ENCODE measurements at places on chromosomes 2 and 18. TPM values are rescaled to one million over a fixed set of nuclear protein-coding genes. Genes with fewer than 3 reads are reported as not detected.
A peak's percentile ranks its signal among the peaks of the same experiment; 100 is the strongest.

- H3K4me1 ChIP-seq: peaks cover 14% of the 10 kb centered on the region
- H3K4me3 ChIP-seq: no peak overlapping the region
- H3K27ac ChIP-seq: peak overlapping the region; percentile 69
- no peaks in the 10 kb centered on the region for H3K36me3 ChIP-seq
- DNase-seq: no peak
Measured at GRCh38 chr2:233480490-233481202, 85.9 kb downstream of the USP40 start.

GRCh38 chr18:6414723-6415417 is at the start of gene L3MBTL4:
TSS of gene L3MBTL4 (minus strand) at chr18:6414911. CDS start at chr18:6311625, 103,286 bp downstream.
- H3K27ac ChIP-seq: peak within 1 kb of the TSS; percentile 92
- H3K27me3 ChIP-seq: no peaks in the 10 kb centered on the region
- peak within 1 kb of the TSS; percentile 93 for H3K4me3 ChIP-seq
- peaks cover 41% of the 10 kb centered on the region for H3K4me1 ChIP-seq
- H3K36me3 ChIP-seq: no peaks in the 10 kb centered on the region
- peak; percentile 54 for DNase-seq

DNA sequence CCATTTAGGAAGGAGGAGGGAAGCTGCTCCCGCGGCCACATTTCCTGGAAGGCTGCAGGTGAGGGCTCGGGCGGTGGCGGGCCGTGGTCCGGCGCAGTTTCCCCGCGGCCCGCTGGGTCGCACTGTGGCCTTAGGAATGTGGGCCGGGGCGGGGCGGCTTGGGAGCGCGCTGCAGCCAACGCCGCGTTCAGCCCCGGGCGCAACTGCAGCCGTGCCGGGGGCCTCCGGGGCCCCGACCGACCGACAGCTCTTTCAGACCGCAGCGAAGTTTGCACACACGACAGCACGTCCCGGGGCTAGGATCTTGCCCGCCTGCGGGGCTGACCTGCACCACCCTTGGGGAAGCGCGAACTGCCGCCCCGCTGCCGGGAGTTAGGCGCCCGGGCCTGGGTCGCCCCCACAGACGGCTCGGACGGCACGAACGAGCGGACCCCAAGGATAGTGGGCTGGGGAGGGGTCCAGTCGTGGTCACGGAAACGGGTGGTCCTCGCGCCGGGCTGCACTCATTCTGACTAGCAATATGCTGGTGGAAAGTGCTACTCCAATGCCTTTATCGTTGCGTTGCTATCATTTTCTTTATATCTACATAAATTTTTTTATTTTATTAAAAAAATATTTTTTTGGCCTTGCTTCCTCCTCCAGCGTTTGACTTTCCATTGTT is 69.9 kb upstream of the DLX2 start:
- H3K36me3 ChIP-seq: peaks cover 6% of the 10 kb centered on the region
- no peak overlapping the region for H3K27ac ChIP-seq
- DNase-seq: peak; percentile 37
- peak overlapping the region; percentile 59 for H3K4me3 ChIP-seq
- peaks cover 8% of the 10 kb centered on the region for H3K4me1 ChIP-seq

DNA sequence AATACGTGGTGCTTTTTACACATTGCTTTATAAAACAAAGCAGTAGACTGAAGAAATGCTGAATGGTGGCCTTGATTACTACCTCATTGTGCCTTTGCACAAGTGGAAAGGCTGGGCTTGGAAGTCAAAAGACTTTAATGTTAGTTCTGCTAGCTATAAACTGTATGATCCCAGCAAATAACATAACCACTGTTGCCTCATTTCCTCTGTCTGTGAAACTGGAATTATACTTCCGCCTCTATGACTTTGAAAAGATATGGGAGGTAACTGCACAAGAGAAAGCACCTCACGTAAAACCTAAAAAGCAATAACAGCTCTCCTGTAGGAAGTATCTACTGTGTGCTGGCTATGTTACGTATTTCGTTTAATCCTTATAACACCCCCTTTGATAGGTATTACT is 43.4 kb upstream of the DSC1 start:
- H3K4me3 ChIP-seq: no peak overlapping the region
- H3K36me3 ChIP-seq: no peaks in the 10 kb centered on the region
- no peaks in the 10 kb centered on the region for H3K27me3 ChIP-seq
- H3K4me1 ChIP-seq: peaks cover 7% of the 10 kb centered on the region
- H3K27ac ChIP-seq: no peak overlapping the region

DNA sequence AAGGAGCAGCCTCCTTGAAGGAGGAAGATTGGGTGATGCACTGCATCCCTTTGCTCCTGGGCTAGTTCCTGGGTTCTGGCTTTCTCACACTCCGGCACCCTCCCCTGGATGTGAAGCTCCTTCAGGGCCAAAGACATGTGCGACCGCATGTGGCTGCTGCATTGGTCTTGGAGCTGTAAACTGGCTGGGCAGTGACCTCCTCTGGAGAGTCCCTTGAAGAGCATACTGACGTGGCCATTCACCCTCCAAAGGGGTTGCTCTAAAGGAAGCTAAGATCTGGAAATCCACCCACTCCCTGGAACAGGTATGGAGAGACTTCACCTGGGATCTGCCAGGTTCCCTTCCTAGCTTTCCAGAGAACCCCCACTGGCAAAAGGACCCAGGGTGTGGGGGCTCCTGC is 62.1 kb downstream of the TMEM17 start:
- no peaks in the 10 kb centered on the region for H3K4me1 ChIP-seq
- no peaks in the 10 kb centered on the region for H3K27me3 ChIP-seq
- no peak for DNase-seq
- H3K27ac ChIP-seq: no peak overlapping the region
- H3K4me3 ChIP-seq: no peak overlapping the region
- H3K36me3 ChIP-seq: no peaks in the 10 kb centered on the region

GRCh38 chr2:120231974-120232635 is 8.9 kb upstream of the TMEM185B start:
- H3K36me3 ChIP-seq: no peaks in the 10 kb centered on the region
- DNase-seq: peak; percentile 76
- no peaks in the 10 kb centered on the region for H3K27me3 ChIP-seq
- peaks cover 53% of the 10 kb centered on the region for H3K4me1 ChIP-seq
- H3K4me3 ChIP-seq: peak overlapping the region; percentile 90
- H3K27ac ChIP-seq: peak overlapping the region; percentile 89

- H3K4me1 ChIP-seq: peaks cover 52% of the 10 kb centered on the region
- H3K4me3 ChIP-seq: peak overlapping the region; percentile 97
- no peaks in the 10 kb centered on the region for H3K27me3 ChIP-seq
- H3K36me3 ChIP-seq: no peaks in the 10 kb centered on the region
- no peak for DNase-seq
Measured at GRCh38 chr2:216082117-216082711, 495 bp downstream of the TMEM169 start.

DNA sequence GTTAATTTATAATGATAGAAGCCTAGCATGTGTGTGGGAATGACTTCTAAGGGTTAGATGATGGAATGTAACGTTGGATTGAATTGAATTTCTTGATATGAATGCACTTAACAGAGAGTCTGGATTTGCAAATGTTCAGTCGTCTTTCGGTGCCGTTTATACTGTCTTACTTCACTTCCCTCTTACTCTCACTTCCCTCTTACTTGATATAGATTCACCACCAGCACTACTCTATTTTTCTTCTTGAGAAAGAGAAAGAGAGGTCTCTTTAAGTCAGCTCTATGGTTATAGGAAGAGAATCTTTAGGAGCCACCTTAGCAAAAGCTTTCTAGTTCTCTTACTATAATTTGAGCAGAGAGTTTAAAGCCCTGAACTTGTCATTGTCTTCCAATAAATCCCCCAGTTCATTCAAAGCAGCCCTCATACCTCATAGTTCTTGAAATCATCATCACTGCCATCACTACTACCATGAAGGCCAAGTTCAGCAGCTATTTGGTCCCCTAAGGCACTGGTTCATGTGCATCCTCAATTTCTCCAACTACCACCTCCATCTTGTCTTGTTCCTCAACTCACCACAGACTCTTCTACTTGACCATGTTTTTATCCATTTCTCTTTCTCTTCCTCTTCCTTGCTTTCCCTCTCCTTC is 501.7 kb upstream of the TCF4 start:
- H3K27me3 ChIP-seq: no peaks in the 10 kb centered on the region
- DNase-seq: peak; percentile 45

The AGXT gene
- not detected for polyA plus RNA-seq

The MEIS1 gene
- polyA plus RNA-seq: not detected

The ANKRD23 gene
- polyA plus RNA-seq: not detected

The MATN3 gene
- not detected for polyA plus RNA-seq

The PAIP2B gene
- polyA plus RNA-seq: 5.2 TPM

The SCN7A gene
- not detected for polyA plus RNA-seq

The CCDC74B gene
- polyA plus RNA-seq: not detected

The PSTPIP2 gene
- 0.73 TPM for polyA plus RNA-seq

The FAM124B gene
- polyA plus RNA-seq: not detected
